Activated CD4-positive, alpha-beta T cell treated with anti-CD3 and anti-CD28 coated beads, Interleukin-2, amount 50 U/mL, for 16 hours (primary cell): ENCODE measurements at places on chromosomes 2 and 18.

DNA sequence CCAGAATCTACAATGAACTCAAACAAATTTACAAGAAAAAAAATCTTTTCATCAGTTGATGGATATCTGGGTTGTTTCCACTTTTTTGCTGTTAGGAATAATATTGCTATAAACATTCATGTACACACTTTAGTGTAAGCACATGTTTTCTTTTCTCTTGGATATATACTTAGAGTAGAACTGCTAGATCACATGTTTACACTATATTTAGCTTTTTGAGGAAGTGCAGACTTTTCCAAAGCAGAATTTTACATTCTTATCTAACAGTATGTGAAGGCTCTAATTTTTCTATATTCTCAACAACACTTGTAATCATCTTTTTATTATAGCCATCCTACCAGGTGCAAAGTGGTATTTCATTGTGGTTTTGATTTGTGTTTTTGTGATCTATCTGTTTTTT is 103.6 kb upstream of the RMP24 start:
- DNase-seq = no peak

GRCh38 chr2:122639176-122639575 is 883.7 kb downstream of the TSN start:
- no peak for DNase-seq

DNA sequence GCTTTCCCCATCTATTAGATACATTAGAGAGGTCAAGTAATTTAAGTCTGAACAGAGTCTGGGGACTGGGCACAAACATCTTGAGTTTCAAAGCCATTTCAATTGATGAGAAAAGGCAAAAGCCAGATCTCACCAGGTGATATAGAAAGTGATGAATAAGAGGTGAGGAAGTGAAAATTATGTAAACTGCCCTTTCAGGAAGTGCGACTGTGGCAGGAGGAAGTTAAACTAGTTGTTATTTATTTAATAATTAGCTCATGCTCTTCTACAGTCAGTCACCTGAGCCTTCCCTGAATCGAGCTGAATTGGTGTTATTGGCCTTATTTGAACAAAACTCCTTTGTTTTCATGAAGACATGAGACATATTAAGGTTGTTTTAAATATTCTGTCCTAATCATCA is 115.1 kb downstream of the CDH20 start:
- DNase-seq = no peak

DNA sequence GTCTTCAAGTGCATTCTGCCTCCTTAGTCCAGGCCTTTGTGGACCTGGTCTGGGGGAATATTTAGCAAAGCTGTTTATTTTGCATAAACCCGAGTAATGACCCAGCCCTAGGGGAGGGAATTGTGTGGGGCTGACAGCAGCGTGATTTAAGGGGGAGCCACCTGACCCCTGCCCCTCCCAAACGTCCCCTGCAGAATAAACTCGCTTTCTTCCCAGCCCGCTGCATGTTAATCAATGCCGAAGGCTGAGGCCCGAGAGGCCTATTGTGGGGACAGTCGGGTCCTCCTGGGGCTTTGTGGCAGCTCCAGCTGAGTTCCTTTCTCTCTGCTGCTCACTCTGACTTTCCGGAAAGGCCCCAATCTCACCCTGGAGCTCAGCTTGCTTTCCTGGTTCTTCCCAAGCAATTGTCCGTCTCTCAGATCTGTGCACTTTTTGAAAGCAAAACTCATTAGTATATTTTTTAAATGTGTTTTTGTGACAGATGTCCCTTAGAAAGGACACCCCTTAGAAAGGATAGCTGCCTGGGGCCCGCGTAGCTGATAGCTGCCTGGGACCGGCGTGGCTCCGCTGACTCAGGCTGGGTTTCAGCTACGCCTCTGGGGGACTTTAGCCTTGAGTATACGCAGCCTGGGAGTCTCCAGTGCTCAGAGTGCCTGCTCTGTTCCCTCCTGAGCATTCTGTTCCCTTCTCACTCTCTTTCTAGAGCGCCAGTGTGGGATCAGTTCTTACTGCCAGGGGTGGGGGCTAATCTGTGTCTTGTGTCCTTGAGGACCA is 158.3 kb downstream of the GLI2 start:
- DNase-seq = no peak

DNA sequence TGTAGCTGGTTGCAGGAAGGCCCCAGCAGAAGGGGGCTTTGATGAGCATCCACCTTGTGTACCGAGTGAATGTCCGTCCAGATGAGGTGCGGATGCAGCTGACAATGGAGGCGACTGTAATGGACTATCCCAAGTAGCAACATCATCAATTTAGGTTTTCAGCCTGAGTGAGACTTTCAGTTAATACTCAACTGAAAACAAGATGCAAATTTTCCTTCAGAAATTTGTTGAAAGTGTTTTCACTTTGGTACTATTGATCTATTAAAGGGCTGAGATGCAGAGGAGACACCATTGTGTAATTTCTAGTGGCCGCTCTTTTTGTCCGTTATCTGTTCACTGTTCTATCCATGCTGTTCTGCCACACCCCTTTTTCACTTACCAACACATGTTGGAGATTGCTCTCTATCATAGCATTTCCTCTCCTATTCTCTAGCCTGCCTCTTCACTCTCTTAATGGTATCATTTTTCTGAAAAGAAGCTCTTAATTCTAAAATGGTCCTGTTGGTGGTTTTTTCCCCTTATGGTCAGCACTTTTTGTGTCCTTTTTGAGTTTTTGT is 12.0 kb upstream of the CASP8 start:
- DNase-seq = no peak

DNA sequence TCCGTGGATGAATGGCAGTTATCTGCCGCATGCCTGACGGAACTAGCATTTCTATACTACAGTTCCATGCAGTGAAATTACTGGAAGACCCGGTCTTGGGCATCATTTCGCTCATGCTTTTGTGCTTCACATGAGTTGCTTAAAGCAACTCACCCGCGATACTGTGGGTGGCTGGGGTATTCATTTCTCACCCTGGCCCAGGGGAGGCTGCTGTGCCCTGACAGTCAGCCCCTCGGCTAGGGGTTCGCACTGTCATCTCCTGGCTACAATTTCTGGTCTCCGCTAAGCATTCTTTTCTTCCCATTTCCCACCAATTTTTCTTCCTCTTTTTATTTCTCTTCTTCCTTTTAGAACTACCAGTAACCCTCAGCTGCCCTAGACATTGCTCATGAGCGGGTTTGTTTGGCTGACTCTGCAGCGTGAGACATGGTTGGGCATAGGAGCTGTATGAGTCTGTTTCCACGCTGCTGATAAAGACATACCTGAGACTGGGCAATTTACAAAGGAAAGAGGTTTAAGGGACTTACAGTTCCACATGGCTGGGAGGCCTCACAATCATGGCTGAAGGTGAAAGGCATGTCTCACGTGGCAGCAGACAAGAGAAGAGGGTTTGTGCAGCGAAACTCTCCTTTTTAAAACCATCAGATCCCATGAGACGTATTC is 16.5 kb upstream of the CNDP2 start:
- no peak for DNase-seq

DNA sequence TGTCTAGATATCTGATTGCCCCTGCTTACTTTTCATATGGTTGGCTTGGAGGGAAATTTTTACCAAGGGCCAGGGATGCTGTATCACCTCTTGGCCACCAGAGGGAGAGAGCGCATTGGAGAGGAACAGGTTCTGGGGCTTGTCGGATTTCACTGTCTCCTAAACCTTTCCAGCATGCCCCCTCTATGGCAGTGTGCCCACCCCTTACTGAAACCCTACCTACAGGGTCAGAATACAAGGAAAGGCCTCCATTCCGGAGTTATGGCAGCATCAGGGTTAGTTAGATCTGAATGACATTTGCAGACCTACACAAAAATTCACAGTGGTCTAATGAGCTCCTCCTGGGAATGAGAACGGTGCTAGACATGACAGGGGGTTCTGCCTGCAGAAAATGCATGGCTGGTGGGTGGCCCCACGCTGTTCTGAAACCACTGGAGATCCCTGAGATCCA is 5.8 kb downstream of the SLC14A2 start:
- peak; percentile 44 for DNase-seq

DNA sequence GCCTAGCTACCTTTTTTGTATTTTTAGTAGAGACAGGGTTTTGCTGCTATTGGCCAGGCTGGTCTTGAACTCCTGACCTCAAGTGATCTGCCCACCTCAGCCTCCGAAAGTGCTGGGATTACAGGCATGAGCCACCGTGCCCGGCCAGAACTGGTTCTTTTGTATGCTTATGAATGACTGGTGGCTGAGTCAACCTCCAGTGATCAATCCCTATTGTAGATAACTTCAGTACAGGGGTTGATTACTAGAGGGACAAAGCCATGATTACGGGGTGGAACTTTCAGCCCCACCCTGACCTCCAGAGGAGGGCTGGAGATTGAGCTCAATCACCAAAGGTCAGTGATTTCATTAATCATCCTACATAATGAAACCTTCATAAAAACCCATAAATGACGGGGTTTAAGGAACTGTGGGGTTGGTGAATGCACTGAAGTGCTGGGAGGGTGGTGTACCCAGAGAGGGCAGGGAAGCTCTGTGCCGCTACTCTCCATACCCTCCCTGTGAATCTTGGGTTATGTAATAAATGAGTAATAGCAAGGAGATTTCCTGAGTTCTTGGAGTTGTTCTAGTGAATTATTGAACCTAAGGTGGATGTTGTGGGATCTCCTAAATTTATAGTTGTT is 281.8 kb upstream of the CXCR4 start:
- no peak for DNase-seq

DNA sequence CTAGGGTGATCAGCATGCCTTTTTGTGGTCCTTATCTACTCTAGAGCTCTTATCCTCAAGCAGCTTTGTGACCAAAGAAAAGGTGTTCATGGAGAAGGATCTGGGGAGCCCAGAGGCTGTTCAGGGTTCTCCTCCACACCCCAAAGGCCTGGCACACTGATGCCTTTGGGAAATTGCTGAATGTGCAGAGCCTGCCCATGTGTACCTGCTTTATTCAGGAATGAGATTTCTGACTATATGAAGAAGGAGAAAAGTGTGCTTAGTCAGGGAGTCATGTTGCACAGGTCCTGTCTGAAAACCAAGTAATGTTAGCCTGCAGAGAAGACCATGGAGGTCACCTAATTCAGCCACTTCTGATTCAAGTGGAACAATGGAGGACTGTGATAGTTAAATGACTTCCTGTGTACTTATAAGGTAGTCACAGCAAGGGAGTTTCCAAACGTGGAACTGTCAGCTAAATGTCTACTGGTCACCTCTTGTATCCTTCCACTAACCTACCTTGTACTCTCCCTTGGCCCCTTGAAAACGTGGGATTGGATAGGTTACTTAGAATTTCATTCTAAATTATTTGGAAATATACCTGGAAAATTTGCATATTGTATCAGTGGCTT is 81.3 kb downstream of the LIMS1 start:
- DNase-seq = no peak

DNA sequence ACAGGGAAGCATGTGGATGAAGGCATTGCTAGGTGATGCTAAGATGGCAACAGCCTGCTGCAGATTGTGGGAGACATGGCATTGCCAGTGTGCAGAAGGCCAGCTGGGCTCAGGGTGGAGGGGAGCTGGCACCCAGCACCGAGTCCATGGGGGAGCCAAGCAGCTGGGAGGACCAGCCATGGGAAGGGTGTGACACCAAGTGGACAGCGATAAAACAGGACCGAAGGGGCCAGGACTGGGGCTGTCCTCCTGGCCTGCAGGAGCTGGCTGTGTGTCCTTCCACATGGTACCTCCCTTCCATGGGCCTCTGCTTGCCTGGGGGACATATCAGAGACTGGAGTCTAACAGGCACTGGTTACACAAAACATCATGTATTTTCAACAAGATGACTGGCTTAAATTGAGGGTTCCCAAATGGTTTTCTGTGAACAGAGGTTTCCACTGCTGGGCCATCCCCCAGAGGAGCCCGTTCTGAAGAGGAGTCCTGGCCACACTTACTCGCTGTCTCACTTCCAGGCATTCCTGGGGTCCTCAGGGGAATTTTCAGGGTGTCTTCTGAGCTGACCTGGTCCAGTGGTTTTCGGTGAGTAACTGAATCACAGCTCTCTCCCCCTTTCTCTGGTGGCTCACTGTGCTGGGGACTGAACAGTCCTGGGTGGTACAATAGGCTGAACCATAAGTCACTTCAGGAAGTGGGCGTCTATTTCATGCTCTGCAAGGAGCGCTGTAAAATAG is 60.4 kb upstream of the TNP1 start:
- no peak for DNase-seq

DNA sequence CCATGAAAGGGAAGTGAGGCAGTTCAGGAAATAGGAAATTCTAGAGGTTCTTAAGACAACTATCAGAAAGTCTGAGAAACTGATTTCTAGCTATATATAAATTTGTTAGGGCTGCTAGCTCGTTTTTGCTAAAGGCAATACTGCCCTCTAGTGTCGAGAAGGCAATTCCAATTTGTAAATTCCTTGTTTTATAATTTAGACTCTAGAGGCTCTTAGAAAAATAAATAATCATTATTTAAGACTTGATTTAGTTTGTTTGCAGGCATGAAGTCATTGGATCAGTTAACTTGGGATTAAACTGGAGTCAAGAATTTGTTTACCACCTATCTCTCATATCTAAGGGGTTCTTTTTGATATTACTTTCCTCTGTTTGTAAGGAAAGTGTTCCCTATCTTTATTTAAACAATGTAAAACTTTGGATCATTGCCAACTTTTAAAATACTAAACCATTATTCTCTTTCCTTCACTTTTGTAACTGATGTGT is 66.2 kb downstream of the ACVR2A start:
- DNase-seq = peak; percentile 46

DNA sequence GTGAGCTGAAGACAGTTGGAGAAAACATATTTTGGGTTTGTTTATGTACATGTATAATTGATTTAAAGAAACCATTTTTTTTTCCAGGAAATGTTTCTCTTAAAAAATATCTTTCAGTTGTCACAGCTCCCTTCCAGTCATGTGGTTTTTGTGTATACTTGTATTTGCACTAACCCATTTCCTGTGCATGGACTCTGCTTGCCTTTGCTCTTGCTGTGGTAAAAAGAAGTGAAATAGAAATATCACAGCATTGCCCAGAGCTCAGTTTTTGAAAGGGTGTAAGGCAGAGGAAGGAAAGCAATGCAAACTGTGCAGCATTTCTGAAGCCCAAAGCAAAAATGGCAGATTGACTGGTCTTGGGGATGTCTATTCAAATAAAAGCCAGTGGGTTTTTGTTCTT is 10.4 kb upstream of the DOCK10 start:
- DNase-seq = peak; percentile 76

DNA sequence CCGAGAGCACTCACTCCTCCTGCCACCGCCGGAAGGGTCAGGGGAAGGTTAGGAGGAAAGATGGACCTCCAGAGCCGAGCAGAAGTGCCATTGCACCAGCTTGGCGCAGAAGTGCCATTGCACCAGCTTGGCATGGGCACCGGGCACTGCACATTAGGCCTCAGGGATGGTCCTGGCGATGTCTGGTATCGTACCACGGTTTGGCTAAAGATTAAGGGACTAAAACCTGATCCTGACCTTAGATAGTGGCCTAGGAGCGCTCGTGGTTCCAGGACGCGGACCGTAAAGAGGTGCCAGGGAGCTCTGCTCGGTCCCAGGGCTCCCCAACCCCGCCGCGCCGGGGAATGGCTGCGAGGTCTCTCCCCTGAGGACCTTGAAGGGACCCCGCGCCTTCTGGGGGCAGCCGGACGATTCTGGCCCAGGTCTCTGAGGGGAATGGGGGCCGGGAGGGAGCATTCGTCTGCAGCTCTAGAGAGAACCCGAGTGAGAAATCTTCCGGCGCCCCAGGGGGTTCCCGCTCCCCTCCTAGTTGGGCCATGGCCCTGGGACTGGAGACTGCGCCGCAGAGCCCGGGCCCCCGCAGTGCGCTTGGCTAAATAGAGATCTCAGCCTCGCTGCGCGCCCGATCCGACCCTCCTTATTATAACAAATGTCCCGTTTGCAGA is 1.8 kb downstream of the PAX8 start:
- no peak for DNase-seq

- no peak for DNase-seq
Measured at GRCh38 chr2:60486067-60486466, 67.4 kb downstream of the BCL11A start.

- no peak for DNase-seq
Measured at GRCh38 chr2:70360661-70361270, 58.9 kb upstream of the FAM136A start.
